ENCODE measurements at places on chromosomes 2 and 18.

DNA sequence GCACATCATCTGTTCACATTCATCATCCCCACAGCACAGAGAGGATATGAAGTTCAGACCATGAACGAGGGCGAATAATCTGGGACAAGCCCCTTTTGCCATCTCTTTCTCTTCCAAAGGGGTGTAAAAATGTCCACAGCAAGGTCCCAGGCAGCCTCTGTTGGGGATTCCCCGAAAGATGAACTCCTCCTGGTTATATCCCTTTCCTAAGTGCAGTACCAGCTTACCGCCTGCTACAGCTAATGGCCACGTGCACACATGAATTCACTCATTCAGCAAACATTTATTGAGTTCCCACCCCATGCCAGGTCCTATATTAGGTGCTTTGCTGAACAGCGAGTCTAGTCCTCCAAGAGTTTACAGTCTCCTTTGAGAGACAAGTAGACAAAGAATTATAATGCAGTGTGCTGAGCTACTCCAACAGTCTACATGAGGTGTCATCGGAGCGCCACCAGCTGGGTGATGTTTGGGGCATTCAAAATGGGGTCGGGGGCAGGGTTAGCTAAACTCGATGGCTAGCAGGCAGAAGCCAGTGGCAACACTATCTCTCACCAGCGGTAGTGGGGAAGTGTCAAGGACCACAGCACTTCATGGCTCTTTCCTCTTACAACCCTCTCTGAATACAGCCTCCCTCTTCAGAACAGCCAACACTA is 228.9 kb downstream of the TMEM163 start:
- no peak for DNase-seq

DNA sequence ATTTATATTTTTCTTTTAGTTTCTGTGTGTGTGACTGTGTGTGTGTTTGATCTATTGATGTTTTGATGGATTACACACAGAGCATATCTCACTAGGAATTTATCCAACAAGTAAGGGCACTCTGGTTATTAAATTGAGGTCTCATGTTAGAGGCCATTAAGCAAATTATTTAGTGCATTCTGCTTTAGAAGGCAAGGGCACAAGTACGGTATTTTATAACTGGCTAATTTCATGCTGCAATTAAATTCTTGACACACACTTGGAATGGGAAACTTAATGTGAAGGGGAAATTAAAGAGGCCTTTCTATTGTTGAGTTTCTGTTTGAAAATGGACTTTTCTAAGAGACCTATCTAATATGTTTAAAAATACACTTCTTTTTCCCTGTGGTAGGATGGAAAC is 25.8 kb downstream of the NYAP2 start:
- no peak for DNase-seq

GRCh38 chr2:206688990-206689389 is 29.2 kb downstream of the DYTN start:
- no peak for DNase-seq

- no peak for DNase-seq
These were observed 62.8 kb upstream of the PPP1CB start for GRCh38 chr2:28688818-28689217.

DNA sequence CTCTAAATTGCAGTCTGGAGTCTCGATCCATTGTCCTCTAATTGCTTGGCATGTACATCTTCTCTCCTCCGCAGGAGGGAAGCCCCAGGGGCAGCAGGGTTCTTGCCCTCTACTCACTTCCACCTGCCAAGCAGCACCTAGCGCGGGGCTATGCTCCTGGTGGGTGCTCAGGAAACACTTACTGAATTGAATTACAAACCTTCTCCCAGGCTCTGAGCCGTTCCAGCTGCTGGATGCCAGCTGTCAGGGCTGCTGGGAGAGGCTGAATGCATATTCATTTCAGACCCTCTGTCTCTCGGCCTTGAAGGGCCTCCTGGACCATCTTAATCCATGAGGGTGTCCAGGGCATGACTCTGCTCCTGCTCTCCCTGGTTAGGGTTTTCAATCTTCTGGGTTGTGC is 94.0 kb downstream of the CELF4 start:
- DNase-seq: no peak

All from D721Med (cell line).